ENCODE measurements at places on chromosomes 11 and 22.

DNA sequence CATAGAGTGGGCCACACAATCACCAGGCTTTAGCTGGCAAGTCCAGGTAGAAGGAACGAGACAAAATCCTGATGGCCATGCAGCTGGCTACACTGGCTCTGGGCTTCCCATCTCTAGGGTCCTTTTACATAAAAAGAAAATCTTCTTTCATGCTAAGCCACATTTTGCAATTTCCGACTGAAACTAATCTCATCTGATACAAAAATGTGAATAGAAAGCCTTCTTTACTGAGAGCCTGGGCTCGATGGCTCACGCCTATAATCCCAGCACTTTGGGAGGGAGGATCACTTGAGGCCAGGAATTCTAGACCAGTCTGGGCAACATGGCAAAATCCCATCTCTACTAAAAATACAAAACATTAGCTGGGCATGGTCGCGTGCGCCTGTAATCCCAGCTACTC, 67.2 kb downstream of the MICAL3 start:
- no peak for DNase-seq

GRCh38 chr11:13465909-13466371, 2.9 kb upstream of the BTBD10 start:
- DNase-seq, result no peak

DNA sequence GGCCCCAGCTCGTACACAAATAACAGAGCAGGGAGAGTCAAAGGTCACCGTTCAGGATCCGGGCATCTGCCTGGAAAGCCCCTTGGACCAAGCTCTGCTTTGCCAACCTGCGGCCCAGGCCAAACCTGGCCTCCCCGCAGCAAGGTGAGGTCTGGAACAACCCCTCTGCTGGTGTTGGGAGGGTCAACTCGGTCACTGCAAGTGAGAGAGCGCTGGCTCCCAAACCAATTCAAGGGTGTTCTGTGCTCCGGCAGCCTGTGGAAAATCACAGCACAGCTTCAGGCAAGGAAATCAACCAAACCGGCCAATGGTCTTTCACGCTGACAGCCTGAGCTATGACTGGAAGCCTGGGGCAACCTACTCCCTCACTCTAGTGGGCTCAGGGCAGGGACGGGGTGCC, 63.4 kb downstream of the MYH9 start:
- DNase-seq, result no peak

DNA sequence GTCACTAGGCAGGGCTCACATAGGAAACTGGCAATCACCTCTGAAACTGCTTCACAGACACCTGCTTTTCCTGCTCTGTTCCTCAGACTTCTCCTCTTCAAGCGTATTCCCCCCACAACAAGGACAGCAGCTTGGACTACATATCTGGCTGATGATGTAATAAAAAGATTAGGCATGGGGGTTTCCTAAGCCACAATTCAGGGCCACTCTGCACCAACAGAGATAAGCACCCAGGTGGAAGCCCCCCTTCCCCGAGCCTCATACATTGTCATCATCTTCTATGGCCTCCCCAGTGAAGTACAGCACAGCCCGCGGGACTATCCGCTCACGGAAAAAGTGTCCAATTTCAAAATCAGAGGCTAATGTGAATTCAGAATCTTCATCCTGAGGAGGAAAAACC, 25.0 kb upstream of the PHLDA2 start:
- no peak for DNase-seq

DNA sequence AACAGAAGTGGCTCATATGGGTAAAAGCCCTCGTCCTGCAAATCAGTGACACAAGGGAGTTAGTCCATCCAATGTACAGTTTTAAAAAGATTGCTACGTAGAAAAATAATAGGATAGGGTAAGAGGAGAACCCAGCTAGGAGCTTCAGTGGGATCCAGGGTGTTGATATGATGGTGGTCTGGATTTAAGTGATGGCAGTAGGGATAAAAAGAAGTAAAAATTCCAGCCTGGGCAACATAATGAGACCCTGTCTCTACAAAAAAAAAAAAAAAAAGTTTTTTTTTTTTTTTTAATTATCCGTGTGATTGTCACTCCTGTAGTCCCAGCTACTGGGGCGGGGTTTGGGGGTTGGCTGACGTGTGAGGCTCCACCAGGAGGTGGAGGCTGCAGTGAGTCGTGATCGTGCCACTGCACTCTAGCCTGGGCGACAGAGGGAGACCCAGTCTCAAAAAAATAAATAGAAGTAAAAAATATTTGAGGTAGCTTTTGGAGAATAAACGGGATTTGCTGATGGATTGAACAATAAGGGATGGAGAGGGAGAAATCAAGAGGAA, 7.0 kb upstream of the L3MBTL2 start:
- no peak for DNase-seq
